NCI-H2081 (cell line): ENCODE measurements at places on chromosomes 5 and 9.

DNA sequence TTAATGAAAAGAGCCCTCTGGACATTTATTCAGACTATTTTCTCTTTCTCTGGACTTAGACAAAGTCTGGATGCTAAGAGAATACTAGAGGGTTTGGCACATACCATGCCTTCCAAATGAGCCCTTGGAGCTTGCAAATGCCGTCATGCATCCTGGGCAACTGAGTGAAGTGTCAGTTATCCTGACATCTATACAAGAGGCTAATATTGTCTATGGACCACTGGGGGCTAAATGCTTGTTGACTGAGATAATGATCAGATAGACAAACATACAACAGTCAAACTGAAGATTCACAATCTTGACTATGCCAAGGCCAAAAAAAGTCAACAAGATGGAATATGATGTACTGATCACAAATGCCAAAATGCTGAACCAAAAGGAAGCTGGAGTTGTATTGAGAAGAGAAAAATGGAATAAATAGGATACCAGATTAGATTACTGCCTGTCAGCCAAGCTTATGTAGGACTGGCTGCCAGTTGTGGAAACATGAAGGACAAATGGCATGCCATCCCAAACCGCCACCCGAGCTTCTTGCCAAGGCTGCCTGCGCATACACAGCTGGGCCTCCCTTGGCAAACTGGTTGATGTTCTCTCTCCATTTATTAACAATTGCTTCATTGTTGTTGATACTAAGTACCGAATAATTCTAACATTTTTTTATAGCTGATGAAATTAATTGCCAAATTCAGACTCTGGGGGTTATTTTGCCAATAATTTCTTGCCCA is 240.1 kb upstream of the GRAMD2B start:
- no peak for DNase-seq

DNA sequence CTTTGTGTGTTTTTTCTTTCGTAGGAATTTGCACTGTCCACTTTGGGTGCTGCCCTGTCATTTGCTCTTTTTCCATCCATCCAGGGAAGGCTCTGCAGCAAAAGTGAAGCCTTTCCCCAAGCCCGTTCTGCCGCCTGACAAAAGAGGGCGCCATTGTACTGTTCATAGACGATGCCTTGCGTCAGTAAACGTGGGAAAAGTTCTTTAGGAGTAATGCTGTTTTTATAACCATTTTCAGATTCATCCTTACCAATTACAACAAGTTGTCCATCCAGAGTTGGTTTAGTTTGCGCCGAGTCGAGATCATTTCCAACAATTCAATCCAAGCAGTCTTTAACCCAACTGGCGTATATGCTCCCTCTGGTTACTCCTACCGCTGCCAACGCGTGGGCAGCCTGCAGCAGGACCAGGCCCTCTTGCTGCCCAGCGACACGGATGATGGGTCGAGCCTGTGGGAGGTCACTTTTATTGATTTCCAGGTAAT is 34.3 kb upstream of the RPS23 start:
- DNase-seq, result peak; percentile 34

- DNase-seq, result no peak
Measured at GRCh38 chr9:26789959-26790358, 102.6 kb downstream of the CAAP1 start.

- DNase-seq, result no peak
Measured at GRCh38 chr5:116090302-116090701, 5.5 kb downstream of the COMMD10 start.

- no peak for DNase-seq
Measured at GRCh38 chr5:154316223-154316935, 125.8 kb downstream of the GALNT10 start.

- no peak for DNase-seq
Measured at GRCh38 chr5:118327389-118327788, 661.0 kb downstream of the DTWD2 start.

DNA sequence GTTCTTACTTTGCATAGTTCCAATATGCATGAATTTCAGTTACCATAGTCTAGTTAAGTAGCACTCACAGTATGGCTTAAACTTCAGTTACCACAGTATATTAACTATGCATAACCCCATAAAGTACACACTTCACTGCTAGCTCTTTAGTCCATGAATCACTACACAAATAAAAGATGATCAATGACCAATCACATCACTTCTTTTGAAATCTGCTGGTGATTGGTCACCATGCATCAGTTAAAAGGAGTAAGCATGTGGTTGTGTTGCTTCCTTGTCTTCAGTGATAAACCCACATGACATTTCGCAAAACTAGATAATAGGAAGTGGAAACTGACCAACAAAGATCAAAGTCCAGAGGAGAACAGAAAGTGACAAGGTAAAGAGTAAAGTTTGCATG is 79.0 kb downstream of the TAF11L14 start:
- no peak for DNase-seq

GRCh38 chr5:72160959-72161358 is 53.7 kb downstream of the MAP1B start:
- no peak for DNase-seq

- DNase-seq, result no peak
Measured at GRCh38 chr9:109482391-109482916, 15.7 kb downstream of the PTPN3 start.

DNA sequence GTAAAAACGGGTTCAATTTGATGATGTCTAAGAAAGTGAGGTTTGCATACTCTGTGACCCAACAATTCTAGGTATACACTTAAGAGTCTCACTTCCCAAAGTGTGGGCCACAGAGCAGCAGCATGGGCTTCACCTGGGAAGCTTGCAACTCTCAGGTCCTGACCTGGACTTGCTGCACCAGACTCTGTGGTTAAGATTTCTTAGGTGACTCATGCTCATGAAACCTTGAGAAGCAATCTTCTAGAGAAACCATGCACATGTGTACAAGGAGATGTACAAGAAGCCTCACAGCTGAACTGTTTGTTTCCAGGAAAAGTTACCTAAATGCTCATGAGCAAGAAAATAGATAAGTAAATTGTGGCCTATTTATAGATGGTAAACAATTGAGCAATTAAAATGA is 30.0 kb downstream of the DNAJC21 start:
- no peak for DNase-seq

DNA sequence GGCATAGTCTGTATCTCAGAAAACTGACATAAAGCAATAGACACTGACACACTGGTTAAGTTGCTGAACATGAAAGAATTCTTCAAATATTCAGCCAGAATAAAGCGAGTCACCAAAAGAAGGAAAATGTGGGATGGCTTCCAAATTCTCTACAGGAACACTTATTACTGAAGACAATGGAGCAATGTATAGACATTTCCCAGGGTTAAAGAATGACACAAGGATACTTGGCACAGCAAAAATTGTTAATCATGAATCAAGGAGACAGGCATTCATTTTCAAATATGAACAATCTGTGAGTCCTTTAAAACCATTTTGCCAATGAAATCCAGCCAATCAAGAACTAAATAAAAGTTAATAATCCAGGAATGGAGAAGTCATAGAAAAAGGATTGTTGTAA is 92.5 kb downstream of the MTX3 start:
- DNase-seq, result no peak

DNA sequence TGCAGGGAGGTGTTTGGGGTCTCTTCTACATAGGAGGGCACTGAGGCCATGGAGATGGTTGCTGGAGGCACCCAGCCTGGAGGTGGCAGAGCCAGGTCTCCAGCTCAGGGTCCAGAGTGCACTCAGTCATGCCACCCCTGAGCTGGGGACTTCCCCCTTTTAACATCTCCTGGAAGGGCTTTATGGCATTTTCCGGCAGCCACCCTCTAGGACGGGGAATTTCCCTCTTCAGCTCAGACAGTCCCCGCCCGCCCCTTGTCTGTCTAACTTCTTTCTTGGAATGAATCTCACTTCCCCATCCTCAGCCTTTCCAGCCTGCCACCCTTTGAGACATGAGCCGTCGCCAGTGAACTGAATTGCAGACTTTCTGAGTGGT is 49.9 kb downstream of the COL15A1 start:
- no peak for DNase-seq

DNA sequence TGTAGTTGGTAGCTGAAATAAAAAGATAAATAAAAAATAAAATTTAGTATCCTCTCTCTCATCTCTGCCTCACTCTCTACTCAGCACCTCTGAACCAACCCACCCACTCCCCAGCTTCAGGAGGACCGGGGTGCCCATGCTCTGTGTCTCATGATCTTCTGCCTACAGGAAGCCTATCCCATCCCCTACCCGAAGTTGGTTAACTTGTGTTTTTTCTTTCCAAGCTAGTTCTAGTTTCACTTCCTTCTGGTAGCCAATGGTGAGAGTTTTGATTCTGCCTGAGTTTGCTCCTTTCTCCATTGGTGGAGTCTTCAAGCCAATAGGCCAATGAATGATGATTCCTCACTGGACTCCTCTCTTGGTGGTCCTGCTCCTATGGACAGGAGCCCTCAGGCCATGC is 32.1 kb downstream of the SNX24 start:
- no peak for DNase-seq

GRCh38 chr5:6543830-6544560 is 88.8 kb downstream of the NSUN2 start:
- DNase-seq, result no peak

GRCh38 chr9:124251605-124252378 is 6.0 kb upstream of the NEK6 start:
- DNase-seq, result no peak

DNA sequence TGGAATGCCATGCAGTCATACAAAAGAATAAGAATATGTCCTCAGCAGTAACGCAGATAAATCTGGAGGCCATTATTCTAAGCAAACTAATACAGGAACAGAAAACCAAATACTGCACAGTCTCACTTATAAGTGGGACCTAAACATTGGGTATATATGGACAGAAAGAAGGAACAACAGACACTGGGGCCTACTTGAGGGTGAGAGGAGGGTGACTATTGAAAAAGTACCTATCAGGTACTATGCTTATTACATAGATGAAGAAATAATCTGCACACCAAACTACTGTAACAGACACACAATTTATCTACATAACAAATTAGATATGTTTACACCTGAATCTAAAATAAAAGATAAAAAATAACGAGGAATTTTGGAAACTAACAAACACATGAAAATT is 38.8 kb downstream of the MEIKIN start:
- DNase-seq, result no peak

DNA sequence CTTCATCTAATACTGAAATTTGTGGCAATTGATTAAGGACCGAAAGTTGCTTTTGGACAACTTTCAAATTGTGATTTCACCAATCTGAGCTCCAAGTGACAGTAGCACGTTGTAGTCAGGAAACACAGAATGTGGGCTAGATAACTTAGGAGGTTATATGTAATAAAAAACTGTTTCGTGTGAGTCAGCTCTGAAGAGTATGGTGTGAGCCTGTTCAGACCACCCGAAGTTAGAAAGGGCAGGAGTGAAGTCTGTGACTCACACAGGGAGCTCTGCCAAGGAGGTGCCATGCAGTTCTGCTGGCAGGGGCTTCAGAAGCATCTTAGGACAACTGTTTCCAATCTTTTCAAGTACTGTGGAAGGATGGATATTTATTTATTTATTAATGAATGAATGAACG is 16.4 kb upstream of the ZBTB34 start:
- DNase-seq, result no peak

DNA sequence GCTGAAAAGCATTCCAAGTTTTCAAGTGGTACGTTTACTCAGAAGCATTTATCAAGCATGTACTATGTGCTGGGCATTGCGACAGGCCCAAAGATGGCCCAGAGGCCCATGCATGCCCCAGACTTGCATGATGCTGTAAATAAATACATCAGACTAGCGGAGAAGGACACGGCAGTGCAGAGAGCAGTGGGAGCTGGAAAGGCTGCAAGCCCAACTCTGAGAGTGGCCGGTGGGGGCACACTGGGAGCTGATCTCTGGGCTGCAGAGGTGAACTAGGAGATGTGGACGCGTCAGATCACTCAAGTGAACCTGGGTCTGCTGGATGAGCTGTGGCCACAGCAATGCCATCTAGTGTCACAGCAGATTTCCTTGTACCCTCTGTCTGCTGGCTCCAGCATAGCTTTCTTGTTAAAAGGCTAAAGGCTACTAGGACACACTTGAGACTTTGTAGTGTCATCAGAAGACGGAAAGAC is 246.9 kb downstream of the FANCC start:
- DNase-seq, result no peak

- no peak for DNase-seq
Measured at GRCh38 chr5:43215073-43215631, 23.1 kb downstream of the NIM1K start.

DNA sequence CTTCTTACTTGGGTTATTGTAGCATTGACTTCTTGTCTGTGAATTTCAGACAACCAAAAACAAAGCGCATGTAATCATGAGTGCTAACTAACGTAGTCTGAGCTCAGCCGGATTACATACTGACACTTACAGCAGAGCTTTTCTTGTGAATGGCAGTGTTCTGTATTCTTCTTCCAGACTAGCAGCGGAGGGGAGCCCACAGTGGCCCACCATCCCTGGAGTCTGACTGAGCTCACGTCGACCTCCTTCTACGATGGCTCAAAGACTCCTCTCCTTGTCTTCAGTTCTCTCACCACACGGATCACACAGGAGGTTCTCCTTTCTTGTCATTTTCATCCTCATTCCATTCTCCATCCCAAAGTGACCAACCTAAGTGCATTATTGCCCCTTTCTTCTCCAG is 211.4 kb downstream of the CHSY3 start:
- no peak for DNase-seq

GRCh38 chr5:153880106-153880505 is 158.6 kb downstream of the FAM114A2 start:
- peak; percentile 82 for DNase-seq

DNA sequence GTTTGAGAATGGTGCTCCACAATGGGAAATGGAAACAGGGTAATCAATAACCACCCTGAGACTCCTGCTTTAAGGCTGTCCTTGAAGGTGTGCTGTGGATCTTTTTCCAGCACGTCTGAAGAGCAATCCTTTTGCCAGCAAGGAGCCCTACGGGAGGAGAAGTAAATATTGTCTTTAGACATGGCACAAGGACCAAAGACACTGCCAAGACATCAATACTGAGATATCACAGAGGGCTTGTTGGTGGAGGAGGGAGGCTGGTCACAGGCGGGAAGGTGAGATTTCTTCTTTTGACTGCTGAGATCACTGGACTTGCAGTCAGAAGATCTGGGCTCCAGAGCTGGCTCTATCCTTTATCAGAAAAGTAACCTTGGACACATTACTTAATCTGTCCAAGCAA is 135.0 kb upstream of the ZNF462 start:
- no peak for DNase-seq

DNA sequence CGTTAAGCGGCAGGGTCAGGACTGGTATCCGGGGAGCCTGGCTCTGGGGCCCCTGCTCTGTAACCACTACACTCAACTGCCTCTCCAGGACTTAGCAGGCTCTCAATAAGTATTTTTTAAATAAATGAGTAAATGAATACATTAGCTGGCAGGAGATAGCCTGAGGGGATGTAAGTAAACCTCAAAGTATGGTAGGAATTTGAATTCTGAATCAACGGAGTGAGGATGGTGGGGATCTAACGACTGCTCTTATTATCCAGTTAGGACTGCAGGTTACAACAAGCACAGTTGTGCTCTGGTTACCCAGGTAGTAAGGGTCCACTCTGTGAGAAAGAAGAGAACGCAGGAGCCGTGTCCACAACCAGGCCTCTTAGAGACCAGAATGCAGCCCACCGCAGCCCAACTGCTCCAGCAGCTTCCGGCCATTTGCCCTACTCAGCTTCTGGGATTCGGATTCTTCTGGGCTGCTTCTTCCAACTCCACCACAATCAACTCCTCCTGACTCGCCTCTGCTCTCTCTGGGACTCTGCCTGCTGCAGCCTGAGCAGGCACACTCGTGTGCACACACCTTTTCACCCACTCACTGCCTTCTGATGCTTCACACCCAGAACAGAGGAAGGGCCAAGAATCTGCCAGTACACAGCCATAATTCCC is 52.6 kb downstream of the MED27 start:
- DNase-seq, result no peak
